Lung microvascular endothelial cell (primary cell): ENCODE measurements at places on chromosomes 5 and 9. TPM values are rescaled to one million over a fixed set of nuclear protein-coding genes. Genes with fewer than 3 reads are reported as not detected.

Gene PCDHGA8
- total RNA-seq: 1.1 and 1.2 TPM in 2 replicates

- no peak for DNase-seq
These were observed 73.0 kb downstream of the KCNT1 start for GRCh38 chr9:135774794-135775525.

Gene LCN15
- 0.22 TPM in 1 of 2 replicates, not detected in the other for total RNA-seq

- no peak for DNase-seq
These were observed 341.8 kb downstream of the MAN2A1 start for GRCh38 chr5:110031402-110032140.

DNA sequence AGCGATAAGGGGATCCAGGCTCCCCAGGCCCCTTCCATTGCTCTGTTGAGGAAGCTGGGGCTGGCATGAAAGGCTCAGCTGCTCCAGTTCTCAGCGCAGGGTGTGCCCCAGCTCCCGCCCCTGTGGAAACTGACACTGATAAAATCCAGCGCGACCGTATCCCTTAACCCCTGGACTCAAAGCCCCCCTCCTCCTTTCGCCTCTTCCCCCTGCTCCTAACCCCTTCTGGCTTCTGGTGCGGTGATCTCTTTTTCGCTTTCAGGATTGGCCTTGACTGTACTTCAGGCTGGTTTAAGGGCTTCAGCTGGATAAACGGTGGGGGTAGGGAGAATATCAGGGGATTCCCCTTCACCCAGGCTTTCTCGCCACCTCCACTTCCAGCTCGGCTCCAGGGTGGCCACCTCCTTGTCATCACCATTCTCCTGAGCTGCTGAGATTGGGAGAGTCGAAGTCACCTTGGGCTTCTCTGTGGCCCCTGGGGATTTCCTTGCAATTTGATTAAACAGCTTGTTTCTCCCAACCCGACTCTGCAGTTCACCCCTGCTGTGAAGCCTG, 843 bp downstream of the BSPRY start:
- DNase-seq: no peak

- no peak for DNase-seq
These were observed 18.5 kb upstream of the TCERG1 start for GRCh38 chr5:146428658-146429057.
